NCI-H2081 treated with DMSO at 0.1 percent for 48 hours (cell line): ENCODE measurements at places on chromosomes 16 and 17.

GRCh38 chr17:58121925-58122324, 26.3 kb upstream of the OR4D1 start:
- DNase-seq: no peak

DNA sequence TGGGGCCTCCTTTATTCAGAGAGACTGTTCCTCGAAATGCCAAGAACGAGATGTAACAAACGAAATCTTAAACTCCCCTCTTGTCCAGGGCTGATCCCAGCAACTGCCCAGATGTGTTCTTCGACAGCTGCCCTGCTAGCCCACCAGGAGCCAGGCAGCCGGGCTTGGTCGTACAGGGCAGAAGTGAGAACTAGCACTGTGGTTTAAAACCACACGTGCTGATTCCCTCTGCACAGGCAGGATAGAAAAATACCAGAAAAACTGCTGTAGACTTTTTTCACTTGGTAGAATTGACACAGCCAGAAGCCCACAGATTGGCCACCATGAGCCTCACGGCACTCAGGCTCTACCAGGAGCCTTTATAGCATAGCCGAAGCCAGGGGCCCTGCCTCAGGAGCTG, 33.1 kb downstream of the PLD6 start:
- no peak for DNase-seq

- DNase-seq: no peak
Measured at GRCh38 chr17:43438626-43439025, 39.8 kb downstream of the ARL4D start.

- no peak for DNase-seq
Measured at GRCh38 chr16:89383095-89384003, 107.0 kb downstream of the ANKRD11 start.

- DNase-seq: no peak
Measured at GRCh38 chr16:25951999-25952398, 260.2 kb downstream of the HS3ST4 start.

- DNase-seq: no peak
Measured at GRCh38 chr16:78535098-78535497, 435.6 kb downstream of the WWOX start.

GRCh38 chr16:89721546-89722391, 432 bp downstream of the ZNF276 start:
- DNase-seq: no peak

GRCh38 chr16:10957771-10958482, 13.6 kb downstream of the CLEC16A start:
- DNase-seq: no peak

DNA sequence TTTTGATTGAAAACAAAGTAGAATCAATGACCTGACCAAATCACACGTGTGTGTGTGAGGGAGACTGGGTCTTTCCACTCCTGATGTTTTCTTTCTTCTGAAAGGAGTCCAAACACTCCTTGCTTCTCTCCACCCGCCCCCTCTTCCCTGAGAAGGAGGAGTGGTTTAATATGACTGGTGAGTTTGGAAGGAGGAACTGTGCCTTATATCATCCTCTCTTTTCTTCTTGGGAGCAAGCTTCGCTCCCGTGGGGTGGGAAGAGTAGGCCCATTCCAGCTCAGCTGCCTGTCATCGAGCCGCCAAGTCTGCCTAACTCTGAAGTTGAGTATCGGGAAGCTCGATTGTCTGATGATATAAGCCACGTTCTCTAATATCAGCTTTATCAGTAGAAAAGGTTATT, 96.5 kb downstream of the YPEL2 start:
- no peak for DNase-seq

DNA sequence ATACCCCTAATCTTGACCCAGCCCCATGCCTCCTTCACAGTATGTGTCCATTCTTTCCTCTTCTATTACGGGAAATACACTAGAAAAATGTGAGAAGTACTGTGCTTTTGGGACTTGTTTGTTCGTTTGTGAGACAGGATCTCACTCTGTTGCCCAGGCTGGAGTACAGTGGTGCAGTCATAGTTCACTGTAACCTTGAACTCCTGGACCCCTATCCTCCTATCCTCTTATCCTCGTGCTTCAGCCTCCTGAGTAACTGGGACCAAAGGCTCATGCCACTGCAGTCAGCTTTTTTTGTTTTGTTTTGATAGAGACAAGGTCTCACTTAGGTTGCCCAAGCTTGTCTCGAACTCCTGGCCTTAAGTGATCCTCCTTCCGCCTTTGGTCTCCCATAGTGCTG, 29.9 kb upstream of the RASL10B start:
- no peak for DNase-seq

DNA sequence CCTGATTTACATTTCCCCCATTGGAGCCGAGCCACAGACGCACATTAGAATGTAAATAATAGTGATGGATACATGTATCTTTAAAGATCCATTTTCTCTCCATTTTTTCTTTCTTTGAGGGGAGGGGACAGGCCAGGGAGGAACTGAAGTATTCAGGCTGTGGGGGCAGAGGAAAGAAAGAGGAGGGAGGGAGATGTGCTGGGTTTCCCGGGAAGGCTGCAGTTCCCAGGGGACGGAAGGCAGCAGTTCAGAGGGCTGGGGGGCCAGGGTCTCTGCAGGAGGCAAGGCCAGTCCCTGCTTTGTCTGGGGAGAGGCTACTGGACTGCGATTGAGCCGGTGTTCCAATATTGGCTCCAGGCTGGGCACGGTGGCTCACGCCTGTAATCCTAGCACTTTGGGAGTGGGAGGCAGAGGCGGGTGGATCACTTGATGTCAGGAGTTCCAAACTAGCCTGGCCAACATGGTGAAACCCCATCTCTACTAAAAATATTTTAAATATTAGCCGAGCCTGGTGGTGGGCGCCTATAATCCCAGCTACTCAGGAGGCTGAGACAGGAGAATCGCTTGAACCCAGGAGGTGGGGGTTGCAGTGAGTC, 94.2 kb upstream of the LHX1 start:
- no peak for DNase-seq

GRCh38 chr17:67759355-67760171, 41.8 kb downstream of the NOL11 start:
- no peak for DNase-seq

DNA sequence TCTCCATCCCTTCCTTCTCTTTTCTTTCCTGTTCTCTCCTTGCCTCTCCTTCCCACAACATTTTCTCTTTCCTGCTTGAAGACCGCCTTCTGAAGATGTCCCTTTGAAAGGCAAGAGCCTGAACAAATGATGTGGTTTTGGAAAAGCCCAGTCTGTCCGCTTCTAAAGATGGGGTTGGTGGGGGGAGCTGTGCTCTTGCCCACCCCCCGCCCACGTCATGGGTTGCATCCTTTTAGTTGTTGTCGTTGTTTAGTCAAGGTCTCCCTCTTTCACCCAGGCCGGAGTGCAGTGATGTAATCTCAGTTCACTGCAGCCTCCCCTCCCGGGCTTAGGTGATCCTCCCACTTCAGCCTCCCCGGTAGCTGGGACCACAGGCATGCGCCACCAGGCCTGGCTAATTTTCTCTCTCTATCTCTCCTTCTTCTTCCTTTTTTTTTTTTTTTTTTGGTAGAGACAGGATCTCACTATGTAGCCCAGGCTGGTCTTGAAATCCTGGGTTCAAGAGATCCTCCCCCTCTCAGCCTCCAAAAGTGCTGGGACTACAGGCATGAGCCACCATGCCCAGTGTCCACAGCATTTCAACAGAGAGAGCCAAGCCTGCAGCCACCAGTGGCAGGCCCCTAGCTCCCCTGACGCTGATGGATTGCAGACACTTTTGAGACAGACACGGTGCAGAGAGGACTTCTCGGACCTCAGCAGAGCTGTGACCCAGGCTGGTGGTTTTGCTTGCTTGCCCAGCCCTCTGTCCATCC, 26.0 kb upstream of the CIBAR2 start:
- no peak for DNase-seq

DNA sequence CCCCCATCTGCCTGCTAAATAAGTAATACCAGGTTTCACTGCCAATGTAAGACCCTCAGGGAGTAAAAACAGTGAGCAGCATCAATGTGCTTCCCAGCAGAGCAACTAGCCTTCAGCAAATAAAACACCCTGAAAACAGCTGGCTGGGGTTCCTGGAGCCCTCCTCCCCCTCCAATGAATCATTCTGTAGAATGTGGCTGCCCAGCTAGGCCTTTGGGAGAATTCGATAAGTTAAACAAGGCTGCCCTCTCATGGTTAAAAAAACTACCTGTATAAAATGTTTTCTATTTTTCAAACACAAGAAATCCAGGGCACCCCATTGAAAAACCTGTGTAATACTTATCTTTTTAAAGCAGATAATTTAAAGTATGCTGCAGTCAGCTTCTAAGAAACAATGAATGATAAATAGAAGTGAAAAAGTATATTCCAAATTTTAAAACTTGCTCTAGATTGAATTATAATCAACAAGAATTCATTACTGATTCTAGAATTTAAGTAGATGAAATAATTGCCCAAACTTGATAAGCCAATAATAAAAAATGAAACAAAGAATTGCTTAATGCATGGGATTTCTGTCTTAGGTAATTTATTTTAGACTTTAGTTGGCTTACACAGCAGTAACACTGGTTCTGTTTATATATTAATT, 9.4 kb upstream of the TOM1L1 start:
- DNase-seq: no peak

DNA sequence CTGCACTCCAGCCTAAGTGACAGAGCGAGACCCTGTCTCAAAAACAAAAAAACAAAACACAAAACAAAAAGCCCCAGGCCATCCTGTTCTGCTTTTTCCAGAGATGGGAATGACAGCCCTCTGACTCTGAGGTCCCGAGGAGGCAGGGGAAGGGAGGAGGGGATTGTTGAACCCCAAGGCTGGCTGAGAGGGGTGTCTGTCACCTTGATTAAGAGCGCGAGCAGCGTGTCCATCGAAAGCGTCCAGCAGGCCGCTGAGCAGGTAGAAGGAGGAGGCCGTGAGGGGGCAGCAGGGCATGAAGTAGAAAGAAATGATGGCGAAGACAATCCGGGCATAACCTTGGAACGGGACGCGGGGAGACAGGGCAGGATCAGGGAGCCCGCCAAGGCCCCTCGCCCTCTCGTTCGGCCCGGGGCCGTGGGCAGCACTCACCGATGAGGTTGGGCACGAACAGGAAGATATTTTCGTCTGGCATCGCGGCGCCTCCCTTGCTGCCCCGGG, 593 bp downstream of the CDIPT start:
- DNase-seq: no peak

GRCh38 chr17:61415374-61416210, 15.9 kb downstream of the TBX2 start:
- no peak for DNase-seq

- no peak for DNase-seq
Measured at GRCh38 chr17:4584917-4585637, 748 bp downstream of the SMTNL2 start.

GRCh38 chr17:48347177-48347576, 82.8 kb downstream of the SKAP1 start:
- no peak for DNase-seq

DNA sequence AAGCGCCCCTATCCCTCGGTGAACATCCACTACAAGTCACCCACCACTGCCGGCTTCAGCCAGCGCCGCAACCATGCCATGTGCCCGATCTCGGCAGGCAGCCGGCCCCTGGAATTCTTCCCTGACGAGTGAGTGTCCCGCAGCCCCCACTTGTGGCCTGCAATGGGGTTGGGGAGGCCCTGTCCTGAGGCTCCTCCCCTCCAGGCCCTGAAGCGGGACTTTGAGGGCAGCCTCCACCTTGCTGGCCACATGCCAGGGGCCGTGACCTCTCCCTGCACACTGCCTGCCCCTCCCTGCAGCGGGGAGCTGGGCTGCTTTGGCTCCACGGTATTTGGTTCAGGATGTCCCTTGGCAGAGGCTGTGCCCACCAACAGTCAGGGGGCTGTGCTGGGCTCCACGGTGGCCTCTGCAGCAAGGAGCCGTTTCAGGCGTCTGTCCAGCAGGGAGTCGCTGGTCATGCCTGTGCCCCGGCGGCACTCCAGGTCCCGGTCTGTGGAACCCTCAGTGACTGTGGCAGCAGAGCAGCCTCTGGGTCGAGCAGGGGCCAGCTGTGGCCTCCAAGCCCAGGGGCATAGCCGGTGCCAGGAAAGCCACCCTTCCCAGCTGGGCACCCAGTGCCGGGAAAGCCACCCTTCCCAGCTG, 8.3 kb downstream of the NME3 start:
- DNase-seq: no peak

- DNase-seq: no peak
Measured at GRCh38 chr17:59746849-59747445, 39.5 kb downstream of the VMP1 start.

DNA sequence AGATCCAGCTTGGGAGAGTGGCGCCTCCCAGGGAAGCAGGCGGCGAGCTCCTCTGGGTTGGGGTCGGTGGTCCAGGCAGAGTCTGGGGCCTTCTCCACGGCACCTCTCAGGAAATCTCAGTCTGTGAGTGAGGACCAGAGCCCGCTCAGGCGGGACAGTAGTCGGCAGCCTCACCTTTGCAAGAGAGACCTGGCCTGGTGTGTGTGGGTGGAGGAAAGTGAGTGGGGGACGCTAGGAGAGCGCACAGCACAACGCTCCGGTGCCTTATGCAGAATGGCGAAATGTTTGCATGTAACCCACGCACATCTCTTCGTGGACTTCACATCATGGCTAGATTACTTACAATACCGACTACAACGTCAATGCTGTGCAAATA, 2.2 kb downstream of the AHSP start:
- DNase-seq: no peak

GRCh38 chr17:8623591-8623990, 6.9 kb downstream of the MYH10 start:
- no peak for DNase-seq

- no peak for DNase-seq
Measured at GRCh38 chr17:42873315-42873714, 22.3 kb downstream of the AOC3 start.

GRCh38 chr16:25030420-25031131, 15.4 kb upstream of the ARHGAP17 start:
- DNase-seq: no peak

- no peak for DNase-seq
Measured at GRCh38 chr16:50271148-50272041, 5.0 kb downstream of the ADCY7 start.

DNA sequence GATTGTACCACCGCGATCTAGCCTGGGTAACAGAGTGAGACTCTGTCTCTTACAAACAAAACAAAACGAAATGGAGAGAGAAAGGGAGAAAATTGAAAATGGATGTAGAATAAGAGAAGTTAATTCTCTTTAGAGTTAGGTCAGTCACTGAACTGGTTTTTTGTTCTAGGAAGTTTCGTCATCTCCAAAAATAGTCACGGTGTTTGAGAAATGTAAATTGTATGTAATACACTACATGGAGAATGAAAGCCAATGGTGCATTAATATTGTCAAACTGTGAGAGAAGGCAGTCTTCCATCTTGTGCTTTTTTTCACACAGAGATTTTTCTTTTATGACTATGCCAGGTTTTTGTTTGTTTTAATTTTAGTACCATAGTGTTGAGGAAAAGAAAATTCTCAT, 145.9 kb downstream of the BCAS3 start:
- no peak for DNase-seq

GRCh38 chr17:74768069-74768762, 7.9 kb downstream of the NAT9 start:
- DNase-seq: no peak

GRCh38 chr16:88454523-88454947, 1.5 kb downstream of the ZFPM1 start:
- DNase-seq: no peak

- DNase-seq: no peak
Measured at GRCh38 chr16:2007081-2007836, 2.4 kb downstream of the ZNF598 start.
